Activated CD4-positive, alpha-beta T cell treated with anti-CD3 and anti-CD28 coated beads for 24 hours (primary cell): ENCODE measurements at places on chromosomes 4 and X.
A peak's percentile ranks its signal among the peaks of the same experiment; 100 is the strongest.

- no peak for DNase-seq
Observed at GRCh38 chr4:162761965-162762364, 404.7 kb downstream of the NAF1 start.

DNA sequence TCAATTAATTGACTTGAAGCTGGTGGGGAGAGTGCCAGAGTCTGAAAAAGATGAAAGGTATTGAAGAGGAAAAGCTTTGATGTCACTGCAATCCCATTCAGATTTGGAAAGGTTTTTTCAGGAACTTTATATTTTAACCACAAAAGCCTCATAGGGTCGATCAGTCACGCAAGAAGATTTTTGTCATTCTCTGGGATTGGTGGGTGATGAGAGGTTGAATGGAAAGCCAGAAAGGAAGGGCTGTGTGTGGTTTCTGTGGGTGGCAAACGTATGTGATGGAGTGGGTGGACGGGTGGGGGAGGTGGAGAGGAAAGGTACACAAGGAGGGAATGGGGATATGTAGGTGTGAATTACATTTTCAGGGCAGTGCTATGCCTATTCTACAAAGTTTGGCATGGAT is 173.8 kb upstream of the SCML1 start:
- DNase-seq = no peak

GRCh38 chr4:8202108-8203051 is 3.3 kb downstream of the SH3TC1 start:
- DNase-seq = no peak

DNA sequence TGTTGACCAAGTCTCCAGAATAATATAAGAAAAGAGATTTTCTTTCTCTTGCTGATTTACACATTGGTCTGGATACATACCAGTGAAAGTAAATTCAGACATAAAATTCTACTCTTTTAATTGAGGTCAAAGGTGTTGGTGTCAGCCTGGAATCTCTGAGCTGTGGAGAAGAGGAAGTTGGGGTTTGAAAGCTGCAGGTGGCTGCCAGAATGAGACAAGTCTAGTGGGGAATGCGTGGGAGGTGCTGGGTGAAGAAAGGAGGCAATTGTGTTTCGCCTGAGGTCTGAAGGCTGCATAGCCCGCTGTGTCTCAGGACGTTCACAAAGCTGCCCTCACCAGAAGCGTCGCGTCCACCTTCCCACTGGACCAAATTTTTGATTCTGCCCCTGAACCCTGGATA is 31.2 kb downstream of the PHEX start:
- peak; percentile 17 for DNase-seq
